ENCODE measurements at places on chromosomes 13 and 19.

- DNase-seq, result no peak
Measured at GRCh38 chr19:4597975-4598671, 38.6 kb upstream of the SEMA6B start.

GRCh38 chr13:110028311-110028710, 241.9 kb upstream of the IRS2 start:
- no peak for DNase-seq

DNA sequence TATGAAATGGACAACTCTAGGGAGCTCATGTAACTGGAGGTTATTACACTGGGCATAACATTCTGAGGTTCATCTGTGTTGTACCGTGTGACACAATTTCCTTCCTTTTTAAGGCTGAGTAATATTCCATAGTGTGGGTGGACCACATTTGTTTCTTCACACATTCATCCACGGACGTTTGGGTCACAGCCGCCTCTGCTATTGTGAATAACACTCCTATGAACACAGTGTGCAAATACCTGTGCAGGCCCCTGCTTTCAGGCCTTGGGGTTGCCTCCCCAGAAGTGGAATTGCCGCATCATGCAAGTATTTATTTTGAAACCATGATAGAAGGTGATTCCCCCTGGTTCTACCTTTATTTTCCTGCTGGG, 63.4 kb upstream of the MCF2L start:
- no peak for DNase-seq

DNA sequence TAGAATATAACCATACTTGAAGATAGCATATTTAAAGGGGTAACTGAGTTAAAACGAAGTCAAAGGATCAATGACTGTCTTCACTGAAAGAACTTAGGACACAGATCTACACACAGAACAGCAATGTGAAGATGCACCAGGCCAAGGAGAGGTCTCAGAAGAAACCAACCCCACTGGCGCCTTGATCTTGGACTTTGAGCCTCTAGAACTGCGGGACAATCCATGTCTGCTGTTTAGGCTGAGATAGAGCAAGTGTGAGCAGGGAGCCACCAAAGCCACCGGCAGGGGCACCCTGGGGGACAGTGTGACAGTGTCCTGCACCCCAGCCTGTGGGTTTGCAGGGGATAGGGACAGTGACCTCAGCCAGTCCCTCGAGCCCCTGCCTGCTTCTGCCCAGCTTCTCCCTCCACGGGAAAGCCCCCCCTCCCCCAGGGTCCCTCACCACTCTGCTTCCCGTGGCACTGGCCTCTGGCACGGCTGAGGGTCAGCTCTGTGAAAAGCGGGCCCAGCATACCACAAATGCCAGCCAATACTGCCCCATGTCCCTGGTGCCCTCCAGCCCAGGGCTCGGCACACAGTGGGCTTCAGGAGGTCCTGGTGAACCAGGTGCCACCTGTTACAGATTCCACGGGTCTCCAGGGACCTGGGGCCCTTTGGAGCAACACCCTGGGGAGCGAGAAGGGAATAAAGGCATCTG, 40.8 kb downstream of the KLF2 start:
- no peak for DNase-seq

- DNase-seq, result no peak
Measured at GRCh38 chr19:34066007-34066643, 106.2 kb upstream of the LSM14A start.

DNA sequence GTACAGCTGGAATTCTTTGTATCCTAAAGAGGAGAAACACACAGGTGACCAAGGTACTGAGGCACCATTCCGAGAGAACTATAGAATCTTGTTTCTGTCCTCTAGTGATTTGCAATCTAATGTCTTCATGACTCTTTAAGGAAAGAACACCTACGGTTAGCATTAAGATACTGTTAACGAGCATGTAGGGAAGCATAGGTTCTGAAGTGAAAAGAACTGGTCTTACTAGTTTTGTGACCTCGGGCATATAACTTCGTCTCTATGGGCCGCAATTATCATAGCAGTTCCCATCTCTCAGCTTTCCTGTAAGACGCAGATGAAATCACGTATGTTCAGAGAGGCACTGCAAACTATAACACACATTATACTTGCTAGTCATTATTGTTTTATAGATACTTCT, 193.0 kb upstream of the NBEA start:
- no peak for DNase-seq

Measured in NCI-H774 (cell line).